ENCODE measurements at places on chromosomes 5 and 9. TPM values are rescaled to one million over a fixed set of nuclear protein-coding genes. Genes with fewer than 3 reads are reported as not detected.

Gene PCDHA9
- 3.3 TPM for total RNA-seq

Gene GAPT
- total RNA-seq = not detected

GRCh38 chr5:40475561-40475960 is 204.2 kb upstream of the PTGER4 start:
- DNase-seq = no peak

- DNase-seq = peak; percentile 8
Observed at GRCh38 chr5:123673107-123673506, 161.1 kb downstream of the CSNK1G3 start.

Gene IFNA2
- not detected for total RNA-seq

DNA sequence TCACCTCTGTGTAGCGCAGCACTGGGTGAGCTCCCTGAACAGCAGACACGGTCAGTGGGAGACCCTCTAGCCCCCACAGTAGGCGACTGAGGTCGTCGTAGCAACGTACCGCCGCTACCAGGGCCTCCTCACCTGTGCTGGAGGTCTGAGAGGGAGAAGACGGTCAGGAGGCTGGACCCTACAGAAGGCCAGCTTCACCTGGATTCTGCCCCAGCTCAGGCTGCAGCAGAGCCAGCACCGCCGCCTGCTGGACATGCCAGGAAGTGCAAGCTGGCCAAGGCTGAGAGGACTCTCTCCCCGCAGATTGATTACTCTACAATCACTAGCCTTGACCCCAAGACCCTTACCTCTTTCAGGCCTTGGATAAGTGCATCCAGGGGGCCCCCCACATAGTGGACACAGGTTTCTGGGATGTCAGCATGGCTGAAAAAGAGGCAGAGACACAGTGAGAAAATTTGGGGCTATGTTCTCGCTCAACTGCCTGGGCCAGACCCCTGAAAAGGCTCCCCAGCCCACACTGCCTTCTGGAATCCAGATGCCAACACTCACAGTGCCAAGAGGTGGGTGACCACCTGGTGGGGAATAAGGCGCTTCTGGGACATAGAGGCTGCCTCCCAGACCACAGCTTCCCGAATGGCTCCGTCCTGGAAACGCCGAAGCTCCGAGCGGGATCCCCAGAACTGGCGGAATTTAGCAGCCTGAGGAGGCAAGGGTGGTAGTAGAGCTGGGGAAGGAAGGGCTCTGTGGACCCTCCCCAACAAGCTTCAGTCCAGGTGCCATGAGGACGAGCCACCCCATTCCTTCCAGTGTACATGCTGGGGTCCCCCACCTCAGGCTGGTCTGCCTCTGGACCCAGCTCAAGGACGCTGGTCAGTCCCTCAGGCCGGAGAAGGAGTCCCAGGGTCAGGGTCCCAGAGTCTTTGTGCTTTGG is 6.9 kb downstream of the NOL6 start:
- peak; percentile 69 for DNase-seq
